CD8-positive, alpha-beta T cell (primary cell): ENCODE measurements at places on chromosomes 2 and 18. TPM values are rescaled to one million over a fixed set of nuclear protein-coding genes. Genes with fewer than 3 reads are reported as not detected.

The AQP12A gene
- not detected for total RNA-seq

The SCN2A gene
- not detected for total RNA-seq

The UGT1A3 gene
- not detected for total RNA-seq

The NEU4 gene
- 3.0 TPM for total RNA-seq

The DSG1 gene
- total RNA-seq = not detected

The SPDYA gene
- 11.8 TPM for total RNA-seq

The MAP3K19 gene
- not detected for total RNA-seq

The ALPG gene
- not detected for total RNA-seq

The EVA1A gene
- total RNA-seq = not detected

The HOXD3 gene
- total RNA-seq = not detected

The G6PC2 gene
- not detected for total RNA-seq

The STAM2 gene
- total RNA-seq = 3.2 TPM

The PXDN gene
- 0.76 TPM for total RNA-seq

The HOXD4 gene
- total RNA-seq = not detected

The C2orf78 gene
- not detected for total RNA-seq

The AFF3 gene
- 5.0 TPM for total RNA-seq

The IL1R2 gene
- total RNA-seq = not detected

The FTCDNL1 gene
- 0.60 TPM for total RNA-seq

The SAP130 gene
- 18.9 TPM for total RNA-seq

The LRRTM1 gene
- not detected for total RNA-seq

The RAB6C gene
- not detected for total RNA-seq

The KCNIP3 gene
- total RNA-seq = not detected

The C1D gene
- total RNA-seq = 30.1 TPM

The UGT1A8 gene
- total RNA-seq = not detected

The TMEM169 gene
- not detected for total RNA-seq

The LHCGR gene
- not detected for total RNA-seq

The THSD7B gene
- not detected for total RNA-seq

The COL4A4 gene
- not detected for total RNA-seq

The SLC16A14 gene
- 0.44 TPM for total RNA-seq

The CHPF gene
- total RNA-seq = 5.2 TPM

The SRSF7 gene
- total RNA-seq = 607 TPM

The ATP6V1C2 gene
- not detected for total RNA-seq
